ENCODE measurements at places on chromosomes 2 and 18.

DNA sequence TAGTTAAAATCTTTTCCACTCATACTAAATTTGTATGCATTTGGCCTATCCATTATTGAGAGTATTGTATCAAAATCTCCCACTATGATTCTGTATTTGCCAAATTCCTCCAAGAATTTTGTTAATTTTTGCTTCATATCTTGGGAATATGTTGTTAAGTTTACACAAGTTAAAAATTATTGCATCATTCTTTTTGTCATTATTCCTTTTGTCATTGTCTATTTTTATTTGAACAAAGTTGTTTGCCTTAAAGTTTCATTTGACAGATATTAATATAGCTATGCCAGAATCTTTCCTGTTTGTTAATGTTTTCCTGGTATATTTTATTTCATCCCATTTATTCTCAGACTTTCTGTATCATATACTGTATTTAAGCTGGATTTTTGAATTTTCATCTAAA lies 41.3 kb downstream of the LOXHD1 start:
- DNase-seq = no peak

DNA sequence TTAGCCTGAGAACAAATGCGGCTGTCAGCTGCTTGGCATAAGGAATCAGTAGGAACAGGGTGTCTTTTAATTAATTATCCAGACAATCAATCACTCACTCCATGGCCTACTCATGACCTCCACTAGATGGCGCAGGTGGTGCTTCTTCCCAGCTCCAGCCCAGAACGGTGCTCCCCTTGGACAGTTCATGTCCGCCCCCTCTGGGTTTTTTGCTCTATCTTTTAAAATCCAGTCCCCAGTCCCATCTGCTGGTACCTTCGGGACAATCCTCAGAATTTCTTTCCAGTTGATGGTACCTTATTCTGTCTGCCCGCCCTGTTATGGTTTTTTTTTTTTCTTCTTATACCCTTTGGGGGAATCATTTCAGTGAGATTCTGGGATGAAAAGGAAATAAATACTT lies 99.8 kb downstream of the CACNB4 start:
- DNase-seq = peak; percentile 63

DNA sequence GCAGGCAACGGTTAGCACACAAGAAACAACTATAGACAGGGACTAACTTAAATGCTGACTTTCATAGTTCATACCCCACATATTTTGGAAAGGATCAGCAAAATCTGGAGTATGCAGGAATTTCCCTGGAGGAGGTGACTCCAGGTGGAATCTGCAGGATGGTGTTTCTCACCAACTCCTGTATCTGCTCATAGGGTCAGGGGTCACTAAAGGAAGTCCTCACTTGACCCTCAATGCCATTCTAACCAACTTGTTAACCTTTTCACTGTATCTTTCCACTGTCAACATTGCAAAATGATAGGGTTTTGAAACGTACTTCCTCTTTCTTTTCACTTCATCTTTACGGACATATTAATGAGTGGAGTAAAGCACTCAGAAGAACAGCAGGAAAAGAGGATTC lies 207.0 kb upstream of the CXCR4 start:
- no peak for DNase-seq

GRCh38 chr2:216445501-216445900 lies 33.2 kb downstream of the SMARCAL1 start:
- DNase-seq = no peak

DNA sequence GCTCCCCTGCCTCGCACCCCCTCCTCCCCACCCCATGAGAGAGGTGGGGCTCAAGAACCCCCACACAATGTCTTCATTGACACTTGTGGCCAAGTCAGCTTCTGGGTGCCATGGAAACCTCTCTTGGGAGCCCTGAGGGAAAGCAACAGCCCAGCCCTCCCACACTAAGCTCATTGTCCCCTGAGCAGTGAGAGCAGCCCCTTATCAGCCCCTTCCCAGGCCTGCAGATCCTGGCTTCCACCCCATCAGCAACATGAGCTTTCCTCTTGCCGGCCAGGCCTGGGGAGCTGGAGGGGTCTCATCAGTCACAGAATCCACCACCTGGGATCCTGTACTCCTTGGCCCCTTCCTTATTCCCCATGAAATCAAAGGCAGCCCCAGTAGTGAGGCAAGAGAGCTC lies 107.8 kb upstream of the ST3GAL5 start:
- peak; percentile 65 for DNase-seq

DNA sequence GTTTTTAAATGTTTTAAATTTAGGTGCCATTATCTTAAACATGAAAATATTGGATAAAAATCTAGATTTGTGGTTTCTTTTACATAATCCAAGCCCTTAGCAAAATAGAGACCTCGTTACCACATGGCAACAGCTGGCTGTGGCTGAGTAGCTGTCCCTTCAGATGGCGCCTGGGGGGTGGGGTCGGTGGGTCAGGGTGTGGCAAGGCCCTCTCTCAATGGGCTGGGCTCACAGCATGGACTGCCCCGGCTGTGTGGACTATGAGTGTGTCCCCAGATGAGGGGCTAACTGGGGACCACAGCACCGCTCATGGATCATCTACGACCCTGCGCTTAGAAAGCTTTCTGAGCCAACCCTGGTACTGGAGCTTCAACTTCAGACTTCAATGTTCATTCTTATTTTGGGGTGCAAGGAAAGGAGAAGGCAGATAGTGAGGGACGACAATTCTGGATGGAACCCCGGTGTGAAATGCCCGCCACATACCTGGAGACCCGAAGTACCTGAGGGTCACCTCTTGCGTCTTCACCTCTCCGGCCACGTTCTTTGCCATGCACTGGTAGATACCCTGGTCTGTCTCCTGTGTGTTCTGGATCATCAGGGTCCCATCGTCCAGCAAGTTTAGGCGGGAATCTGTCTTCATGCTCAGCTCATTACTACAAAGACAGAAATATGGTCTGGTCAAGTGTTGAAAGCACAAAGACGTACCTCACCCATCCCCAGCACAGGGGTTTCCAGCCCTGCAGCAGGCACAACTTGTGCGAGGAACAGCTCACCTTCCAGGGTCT lies 71.0 kb downstream of the PXDN start:
- DNase-seq = peak; percentile 47

Data from sciatic nerve (tissue), 2 donors.